ENCODE measurements at places on chromosomes 5 and 9. TPM values are rescaled to one million over a fixed set of nuclear protein-coding genes. Genes with fewer than 3 reads are reported as not detected.

Gene PPP2R2B
- 1.3 TPM for total RNA-seq

Gene PCDHGC5
- not detected for total RNA-seq

Gene FGFR4
- total RNA-seq: 1.3 TPM

Gene HMMR
- total RNA-seq: 30.7 TPM

All from T-helper 1 cell treated with Interleukin-12 subunit alpha and Interleukin-12 subunit beta and Interleukin-4 antibody, amounts not matched to agents 30 ng/mL and 1 ng/mL, for 36 hours (primary cell).